Stimulated activated CD8-positive, alpha-beta memory T cell treated with anti-CD3 and anti-CD28 coated beads, Interleukin-12 subunit alpha, Interleukin-12 subunit beta, amount 100 ng/mL, for 1 hour (primary cell): ENCODE measurements at places on chromosomes 4 and X.

DNA sequence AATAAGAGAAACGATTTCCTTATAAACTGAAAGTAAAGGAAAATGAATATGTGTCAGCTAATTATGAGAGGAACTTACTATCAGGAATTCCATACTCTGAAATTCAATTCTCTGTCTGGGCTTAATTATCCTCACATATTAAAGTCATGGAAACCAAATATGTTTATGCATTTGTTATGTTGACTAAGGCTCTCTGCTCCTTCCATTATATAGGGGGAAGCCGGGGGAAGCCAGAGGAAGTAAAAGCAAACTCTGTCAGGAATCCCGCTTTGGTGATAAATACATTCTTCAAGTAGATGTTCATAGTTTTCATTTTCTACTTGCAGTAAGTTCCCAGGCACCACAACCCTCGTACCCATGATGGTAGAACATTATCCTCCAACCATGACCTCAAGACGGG is 142.8 kb upstream of the VCX2 start:
- DNase-seq: no peak

GRCh38 chr4:140755774-140756318 is 339 bp downstream of the TBC1D9 start:
- DNase-seq: no peak

DNA sequence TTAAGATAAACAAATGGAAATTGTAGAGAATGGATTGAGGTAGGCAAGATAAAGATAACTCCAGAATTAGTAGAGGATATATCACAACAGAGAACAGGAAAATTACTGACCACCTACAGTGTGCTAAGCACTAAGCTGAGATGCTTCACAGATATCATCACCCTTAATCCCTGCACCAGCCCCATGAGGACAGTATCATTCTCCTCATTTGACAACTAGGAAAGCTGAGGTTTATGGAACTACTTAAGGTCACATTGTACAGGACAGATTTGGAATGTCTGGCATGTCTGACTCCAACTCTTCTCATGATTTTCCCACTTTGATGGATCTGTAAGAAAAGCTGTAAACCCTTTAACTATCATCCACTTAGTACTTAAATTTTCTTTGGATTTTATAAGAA is 95.5 kb downstream of the CASK start:
- no peak for DNase-seq

DNA sequence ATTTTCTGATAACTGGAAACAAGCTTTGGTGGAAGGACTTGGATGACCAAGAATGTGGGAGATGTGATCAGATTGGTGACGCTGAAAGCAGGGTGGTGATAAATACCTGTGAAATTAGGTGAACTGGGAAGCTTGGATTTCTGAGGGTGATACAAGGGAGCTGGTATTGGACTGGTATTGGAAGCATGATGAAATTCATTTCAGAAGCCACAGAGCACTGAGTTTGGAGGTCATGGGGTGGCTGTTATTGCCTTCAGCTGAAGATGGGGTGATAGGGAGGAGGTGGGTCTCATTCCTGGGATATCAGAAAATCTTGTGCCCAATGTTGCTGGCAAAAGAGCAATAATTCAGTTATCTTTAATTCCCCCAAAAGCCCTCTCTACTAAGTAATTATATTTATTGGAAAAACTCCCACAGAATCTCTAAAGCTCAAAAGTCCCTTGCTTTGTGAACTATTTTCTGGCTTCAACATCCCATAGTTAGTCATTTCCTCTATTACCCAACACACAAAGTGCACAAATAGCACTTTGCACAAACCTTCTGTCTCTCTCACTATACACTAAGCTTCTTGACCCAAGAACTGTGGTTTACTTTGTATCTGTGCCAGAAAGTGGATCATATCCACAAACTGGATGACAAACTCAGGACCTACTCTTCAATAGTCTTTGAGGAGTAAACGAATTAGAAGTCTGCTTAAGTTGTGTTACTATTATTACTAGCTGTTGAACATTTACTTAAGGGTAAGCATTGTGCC is 23.1 kb upstream of the CAMK2D start:
- no peak for DNase-seq

- no peak for DNase-seq
Observed at GRCh38 chr4:80331693-80332092, 3.8 kb upstream of the CFAP299 start.

GRCh38 chrX:46599051-46599560 is 25.5 kb downstream of the CHST7 start:
- no peak for DNase-seq

DNA sequence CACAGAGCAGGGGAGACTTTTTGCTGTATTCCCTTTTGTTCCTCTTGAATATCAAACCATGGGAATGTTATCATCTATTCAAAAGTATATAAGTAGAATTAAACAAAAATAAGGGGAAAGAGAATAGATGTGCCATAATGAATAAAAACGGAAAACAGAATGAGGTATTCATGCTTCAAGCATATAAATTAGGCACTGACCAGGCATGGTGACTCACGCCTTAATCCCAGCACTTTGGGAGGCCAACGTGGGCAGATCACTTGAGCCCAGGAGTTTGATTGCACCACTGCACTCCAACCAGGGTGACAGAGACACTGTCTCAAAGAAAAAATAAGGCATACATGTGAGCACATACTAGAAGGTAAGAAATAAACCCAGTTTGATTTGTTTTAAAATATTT is 16.3 kb upstream of the NEUROG2 start:
- no peak for DNase-seq

- no peak for DNase-seq
Observed at GRCh38 chr4:18155067-18156041, 133.8 kb upstream of the LCORL start.

GRCh38 chr4:141304346-141304745 is 83.7 kb downstream of the ZNF330 start:
- DNase-seq: no peak

DNA sequence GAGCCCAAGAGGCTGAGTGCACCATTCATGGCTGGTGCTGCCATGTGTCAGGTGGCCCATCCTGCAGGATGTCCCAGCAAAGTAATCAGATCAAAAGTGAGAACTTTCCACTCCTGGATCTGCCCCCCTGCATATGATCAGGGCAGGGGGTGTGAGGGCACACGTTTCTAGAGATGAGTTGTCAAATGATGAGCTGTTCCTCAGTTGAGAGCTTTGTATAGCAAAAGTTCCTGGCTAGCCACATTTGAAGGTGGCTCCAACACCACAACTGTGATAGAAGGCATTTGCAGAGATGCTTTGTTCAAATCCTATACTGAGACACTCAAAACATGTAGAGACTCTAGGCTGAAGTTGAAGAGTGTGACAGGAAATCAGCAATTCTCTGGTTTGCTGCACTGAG is 501.8 kb downstream of the BCOR start:
- no peak for DNase-seq

- DNase-seq: no peak
Observed at GRCh38 chr4:98794565-98795205, 134.2 kb downstream of the EIF4E start.

- DNase-seq: no peak
Observed at GRCh38 chr4:90994851-90995574, 867.8 kb downstream of the CCSER1 start.

- DNase-seq: no peak
Observed at GRCh38 chr4:156672492-156673305, 298.9 kb downstream of the PDGFC start.

DNA sequence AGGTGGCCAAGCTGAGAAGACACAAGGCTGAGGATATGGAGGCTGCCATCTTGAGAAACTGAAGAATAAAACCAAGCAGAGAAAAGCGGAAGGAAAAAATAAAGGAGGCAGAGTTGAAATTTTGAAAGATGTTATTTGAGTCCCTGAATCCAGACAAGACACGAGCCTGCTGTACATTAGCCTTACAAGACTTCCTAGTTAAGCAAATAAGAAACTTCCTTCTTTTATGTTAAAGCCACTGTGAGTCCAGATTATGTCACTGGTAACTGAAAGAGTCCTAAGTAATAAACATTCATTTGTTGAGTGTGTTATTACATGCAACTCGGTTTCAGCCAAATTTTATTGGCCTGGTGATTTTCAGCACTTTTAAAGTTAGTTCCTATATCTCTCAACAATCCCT is 30.4 kb downstream of the DRD5 start:
- no peak for DNase-seq

DNA sequence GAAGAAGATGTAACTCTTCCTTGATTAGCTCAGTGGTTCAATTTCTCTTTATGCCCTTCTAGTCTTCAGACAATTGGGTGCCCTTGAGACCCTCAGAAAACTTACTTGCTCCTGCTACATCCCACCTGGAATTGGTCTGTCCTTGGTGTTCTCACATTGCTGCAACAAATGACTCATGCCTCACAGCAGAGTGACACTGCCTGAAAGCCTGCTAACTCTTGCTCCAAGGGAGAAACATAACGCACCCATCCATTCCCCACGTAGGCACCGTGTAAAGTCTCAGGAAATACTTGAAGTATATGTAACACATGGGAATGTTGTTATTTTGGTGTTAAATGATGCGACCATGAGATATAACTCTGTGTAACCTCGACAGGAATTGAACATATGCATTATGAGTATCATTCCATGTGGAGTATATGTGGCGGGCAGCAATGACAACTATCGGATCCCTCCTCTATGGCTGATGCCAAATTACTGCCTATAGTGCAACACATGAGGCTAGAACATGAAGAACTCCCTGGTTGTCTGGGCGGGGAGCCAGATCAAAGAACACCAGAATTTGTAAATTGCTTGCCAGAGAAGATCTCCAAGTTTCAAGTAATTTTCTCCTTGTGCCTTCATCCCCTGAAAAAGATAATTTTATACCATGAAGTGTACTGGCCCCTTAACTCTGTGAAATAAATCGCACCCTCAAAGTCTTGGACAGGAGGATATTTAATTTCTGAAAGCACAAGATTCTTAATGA is 231.3 kb upstream of the STK26 start:
- DNase-seq: no peak

DNA sequence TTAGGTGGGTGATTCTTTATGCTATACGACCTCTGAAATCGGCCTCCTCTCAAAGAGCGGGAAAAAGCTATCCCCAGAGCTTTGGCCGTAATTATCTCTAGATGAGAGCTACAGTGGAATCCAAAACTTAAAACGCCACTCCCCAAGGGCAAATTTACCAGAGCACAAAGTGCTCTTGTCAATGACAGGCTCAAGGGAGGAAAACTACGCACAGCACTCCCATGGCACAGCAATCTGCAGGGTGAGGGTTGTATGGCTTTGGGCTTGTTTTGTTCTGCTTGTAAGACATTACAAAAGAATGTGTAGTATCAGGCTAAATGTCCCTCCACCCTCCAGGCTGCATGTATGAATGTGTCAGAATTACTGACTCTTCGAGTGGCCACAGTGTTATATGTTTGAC is 44.0 kb downstream of the ARHGEF6 start:
- no peak for DNase-seq

DNA sequence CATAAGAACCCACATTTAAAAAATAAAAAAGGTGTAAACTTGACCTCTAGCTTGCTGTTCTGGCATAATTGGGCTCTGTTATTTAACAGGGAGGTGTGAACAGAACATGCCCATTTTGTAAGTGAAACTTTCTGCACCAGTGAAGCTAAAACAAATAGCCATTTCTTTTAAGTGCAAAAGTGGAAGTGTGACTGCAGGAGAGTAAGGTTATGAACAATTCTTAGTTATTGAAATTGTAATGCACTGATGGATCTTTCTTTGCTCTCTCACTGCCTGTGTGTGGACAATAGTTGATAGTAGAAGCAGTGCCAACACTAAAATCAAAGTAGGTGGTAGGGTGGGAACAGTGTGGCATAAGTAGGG is 12.6 kb downstream of the P2RY10 start:
- DNase-seq: no peak

GRCh38 chr4:56388306-56388705 is 1.0 kb upstream of the AASDH start:
- no peak for DNase-seq
